ENCODE measurements at places on chromosomes 13 and 19.
A peak's percentile ranks its signal among the peaks of the same experiment; 100 is the strongest.

DNA sequence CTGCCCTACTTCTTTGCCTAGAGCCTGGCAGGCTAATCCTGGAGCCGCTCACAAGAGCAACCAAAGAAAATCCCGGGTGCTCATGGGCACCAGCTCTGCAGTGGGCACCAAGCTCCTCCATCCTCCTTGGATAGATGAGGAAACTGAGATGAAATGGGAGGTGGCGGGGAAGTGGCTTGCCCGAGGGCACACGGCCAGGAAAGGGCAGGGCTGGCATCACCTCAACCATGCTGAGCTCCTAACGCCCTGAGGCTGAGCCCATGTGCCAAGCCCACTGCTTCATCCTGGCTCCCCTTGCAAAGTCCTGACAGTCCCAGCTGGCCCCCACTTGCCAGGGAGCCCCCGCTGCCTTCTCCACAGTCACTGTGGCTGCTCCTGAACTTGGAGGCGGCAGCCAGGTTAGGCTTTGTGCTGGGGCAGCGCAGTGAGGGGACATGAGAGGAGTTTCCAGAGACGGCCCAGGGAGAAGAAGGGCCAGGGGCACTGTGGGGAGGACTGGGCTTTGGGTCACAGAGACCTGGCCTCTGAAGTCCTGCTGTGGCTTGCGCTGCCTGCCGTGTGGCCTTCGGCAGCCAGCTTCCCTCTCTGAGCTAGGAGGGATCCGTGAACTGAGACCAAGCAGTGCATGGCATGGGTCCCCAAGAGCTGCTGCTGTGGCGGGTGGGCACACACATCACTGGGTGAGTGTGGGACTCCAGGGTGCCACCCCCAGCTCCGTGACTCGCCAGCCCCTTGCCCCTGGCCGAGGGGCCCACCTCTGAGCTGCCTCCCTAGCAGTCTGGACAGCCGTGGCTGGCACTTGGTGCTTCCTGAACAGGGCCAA is 17.5 kb downstream of the TMED1 start:
- DNase-seq, result no peak

DNA sequence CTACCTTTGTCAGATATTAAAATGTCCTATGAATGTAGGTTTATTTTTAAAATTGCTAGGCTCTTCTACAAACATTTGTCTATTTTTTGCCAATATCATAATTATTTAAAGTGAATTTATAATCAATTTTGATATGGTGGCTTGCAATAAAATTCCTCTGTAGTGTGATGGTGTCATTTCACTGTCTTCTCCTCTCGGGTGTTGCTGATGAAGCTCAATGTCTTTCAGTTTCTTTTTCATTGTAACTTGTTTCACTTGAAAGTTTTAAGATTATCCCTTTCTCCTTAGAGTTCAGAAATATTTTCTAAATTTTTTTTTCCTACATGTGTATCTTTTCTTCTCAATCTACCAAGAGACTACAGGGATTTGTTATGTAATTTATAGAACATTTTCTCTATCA is 267.1 kb upstream of the EDNRB start:
- DNase-seq, result no peak

DNA sequence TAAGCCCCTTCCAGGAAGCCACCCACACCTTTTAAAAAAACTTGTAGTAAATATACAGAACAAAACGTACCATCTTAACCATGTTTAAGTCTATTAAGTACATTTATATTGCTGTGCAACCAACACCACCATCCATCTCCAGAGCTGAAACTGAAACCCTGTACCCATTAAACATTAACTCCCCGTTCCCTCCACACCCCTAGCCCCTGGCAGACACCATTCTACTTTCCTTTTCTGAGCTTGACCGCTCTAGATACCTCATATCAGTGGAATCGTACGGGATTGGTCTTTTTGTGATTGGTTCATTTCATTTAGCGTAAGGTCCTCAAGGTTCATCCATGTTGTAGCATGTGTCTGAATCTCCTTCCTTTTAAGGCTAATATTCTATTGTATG is 13.0 kb upstream of the SPATA13 start:
- DNase-seq, result no peak

GRCh38 chr13:89270736-89271135 is 1599.6 kb downstream of the SLITRK5 start:
- DNase-seq, result no peak

DNA sequence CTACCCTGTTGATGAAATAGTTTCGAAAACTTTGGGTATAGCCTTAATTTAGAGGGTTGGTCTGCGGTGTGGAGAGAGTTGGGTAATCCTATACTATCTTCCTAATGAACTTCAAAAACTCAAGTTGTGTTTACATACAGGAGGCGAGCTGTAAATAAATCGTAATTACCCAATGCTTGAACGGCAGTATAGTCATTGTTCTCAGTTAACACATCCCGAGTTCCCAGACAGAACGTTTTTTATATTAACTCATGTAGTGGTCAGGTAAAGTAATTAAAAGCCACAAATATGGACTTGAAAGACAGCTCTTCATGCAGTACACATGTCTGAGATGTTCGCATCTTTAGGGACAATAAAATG is 1.5 kb downstream of the PDS5B start:
- DNase-seq, result no peak

DNA sequence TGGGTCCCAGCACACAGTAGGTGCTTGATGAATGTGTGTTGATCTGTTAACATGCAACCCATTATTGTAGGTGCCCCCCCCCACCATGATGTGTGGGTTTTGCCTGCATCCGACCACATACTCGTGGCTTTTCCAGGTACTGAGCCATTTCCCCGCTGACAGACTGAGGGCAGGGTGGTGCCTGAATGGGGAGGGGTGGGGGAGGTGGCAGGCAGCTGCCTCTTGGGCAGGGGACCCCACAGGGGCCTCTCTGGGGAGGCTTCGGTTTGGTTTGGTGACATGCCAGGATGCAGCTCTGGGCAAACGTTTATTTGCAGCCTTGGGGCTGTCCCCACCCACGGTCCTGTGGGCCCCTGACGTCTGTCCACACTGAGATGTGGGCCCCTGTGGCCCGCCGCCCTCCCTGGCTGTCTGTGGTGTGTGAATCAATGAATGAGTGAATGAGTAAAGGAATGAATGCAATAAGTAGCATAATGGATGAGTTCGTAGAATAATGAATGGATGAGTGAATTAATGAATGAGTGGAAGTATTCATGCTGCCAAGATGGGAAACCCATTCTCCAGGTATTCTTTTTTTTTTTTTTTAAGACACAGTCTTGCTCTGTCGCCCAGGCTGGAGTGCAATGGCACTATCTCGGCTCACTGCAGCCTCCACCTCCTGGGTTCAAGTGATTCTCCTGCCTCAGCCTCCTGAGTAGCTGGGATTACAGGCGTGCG is 9.0 kb upstream of the JUND start:
- DNase-seq, result peak; percentile 86

GRCh38 chr13:65595916-65596315 is 1634.2 kb downstream of the PCDH9 start:
- DNase-seq, result no peak

GRCh38 chr13:30744056-30744680 is 8.8 kb downstream of the ALOX5AP start:
- peak; percentile 84 for DNase-seq

GRCh38 chr19:15187026-15188007 is 13.5 kb downstream of the NOTCH3 start:
- no peak for DNase-seq

- no peak for DNase-seq
Measured at GRCh38 chr19:52492994-52493470, 34.4 kb upstream of the ZNF808 start.

DNA sequence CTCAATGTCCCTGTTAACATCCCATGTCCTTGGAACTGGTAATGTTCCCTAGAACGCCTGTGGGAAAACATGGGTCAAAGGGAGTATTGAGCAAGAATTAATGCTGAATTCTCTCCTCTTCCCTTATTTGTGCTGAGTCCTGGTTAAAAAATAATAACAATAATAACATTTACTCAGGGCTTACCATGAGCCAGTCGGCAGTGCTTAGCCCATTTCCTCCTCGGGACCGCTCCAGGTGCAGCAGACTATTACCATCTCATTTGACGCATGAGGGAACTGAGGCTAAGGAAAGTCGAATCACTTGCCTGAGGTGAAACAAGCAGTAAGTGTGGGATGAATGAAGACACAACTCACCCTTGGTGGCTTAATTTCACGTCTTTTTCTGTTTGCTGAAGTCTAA is 33.6 kb upstream of the SLC15A1 start:
- no peak for DNase-seq

DNA sequence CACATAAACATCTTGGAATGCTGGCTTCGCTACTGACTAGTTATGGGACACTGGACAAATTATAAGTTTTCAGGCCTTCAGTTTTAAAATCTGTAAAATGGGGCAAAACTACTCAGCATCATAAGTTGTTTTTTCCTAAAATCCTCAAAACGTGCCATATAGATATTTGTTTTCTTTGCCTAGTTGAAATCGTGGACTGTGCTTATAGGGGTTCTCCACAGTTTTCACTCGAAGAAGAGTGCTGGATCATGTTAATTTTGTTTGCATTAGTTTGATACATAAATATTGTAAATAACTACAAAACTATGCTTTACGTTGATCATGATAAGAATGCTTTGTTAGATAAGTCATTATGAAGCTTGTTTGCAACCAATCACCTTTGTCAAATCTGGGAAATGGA is 313.4 kb downstream of the OXGR1 start:
- DNase-seq, result no peak

DNA sequence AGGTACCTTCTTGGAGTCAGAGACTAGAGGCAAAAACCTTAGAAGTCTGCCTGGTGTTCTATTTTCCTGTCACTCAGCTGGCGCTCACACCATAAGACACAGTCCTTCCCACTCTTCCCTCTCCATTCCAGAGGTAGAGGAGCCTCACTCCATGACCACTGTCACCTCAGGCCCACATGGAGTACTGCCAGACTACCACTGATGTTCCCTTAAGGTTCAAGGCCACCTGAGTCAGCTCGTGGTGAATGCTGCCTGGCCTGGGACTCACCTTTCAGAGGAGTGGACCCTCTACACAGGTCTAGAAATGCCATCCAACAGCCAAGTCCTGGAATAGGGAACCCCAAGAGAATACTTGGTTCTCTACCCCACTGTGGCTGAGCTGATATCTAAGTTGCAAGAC is 29.9 kb downstream of the RGCC start:
- no peak for DNase-seq

DNA sequence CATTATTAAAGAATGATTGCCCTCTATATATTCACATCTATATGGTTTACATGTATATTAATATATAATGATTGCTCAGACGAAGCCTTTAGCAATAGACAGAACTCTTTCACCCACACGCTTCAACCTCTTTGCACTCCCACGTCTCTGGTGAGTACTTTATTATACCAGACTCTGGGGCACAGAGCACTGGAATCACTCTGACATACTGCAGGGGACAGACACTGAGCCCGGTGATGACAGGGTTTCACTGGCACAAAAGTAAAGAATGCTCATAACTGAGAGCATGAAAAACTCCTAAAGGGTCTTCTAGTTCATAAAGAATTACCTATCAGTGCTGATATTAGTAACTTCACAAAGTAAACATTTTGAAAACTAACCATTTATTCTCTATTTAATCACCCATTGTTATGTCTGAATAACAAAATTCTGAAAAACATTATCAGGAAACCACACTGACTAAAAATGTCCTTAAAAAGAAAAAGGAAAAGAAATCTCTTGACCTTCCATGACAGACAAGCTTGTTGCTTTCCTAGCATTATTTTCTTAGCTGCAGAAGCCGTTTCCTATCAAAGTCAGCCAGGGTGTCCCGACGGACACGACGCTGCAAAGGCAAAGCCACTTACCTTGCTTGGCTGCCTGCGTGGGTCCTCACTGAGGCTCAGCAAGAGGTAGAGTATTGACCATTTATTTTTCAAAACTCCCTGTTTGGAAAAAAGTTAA is 29.1 kb downstream of the TUBGCP3 start:
- DNase-seq, result no peak

GRCh38 chr19:47063874-47064273 is 15.4 kb upstream of the TMEM160 start:
- DNase-seq, result no peak

DNA sequence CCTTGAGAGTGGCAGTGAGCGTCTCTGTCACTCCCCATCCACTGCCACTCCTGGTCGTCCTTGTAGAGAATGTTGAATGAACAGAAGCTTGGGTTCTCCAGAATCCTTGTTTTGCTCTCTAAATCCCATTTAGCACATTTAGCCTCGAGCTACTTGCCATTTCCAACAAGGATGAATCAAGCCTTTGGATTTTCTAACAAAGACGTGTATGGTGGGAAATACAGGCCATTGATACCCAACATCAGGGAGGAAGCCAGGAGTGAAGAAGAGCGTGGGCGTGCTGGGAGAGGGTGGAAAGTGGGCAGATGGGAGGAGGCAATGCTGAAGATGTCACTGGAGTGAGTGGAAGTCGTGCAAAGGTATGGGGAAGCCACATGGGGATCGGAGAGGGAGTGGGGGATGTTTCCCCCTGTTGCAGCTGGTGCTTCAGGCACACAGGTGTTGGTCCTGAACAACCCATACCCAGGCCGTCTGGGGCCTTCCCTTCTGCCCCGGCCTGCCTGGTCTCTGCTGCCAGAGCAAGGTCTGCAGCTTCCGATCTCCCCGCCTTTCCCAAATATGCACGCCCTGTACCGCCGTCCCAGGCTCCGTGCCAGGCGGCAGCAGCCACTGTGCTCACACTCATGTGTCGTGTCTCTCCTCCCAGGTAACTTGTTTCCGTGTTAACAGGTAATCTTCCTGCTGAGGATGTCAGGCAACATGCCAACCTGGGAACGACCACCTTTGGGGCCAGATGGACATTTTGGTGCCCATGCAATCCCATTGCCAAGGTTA is 48.7 kb downstream of the ZIC5 start:
- no peak for DNase-seq

GRCh38 chr19:15471639-15472101 is 7.3 kb upstream of the RASAL3 start:
- DNase-seq, result no peak

- no peak for DNase-seq
Measured at GRCh38 chr13:110394371-110394841, 87.3 kb downstream of the COL4A2 start.

DNA sequence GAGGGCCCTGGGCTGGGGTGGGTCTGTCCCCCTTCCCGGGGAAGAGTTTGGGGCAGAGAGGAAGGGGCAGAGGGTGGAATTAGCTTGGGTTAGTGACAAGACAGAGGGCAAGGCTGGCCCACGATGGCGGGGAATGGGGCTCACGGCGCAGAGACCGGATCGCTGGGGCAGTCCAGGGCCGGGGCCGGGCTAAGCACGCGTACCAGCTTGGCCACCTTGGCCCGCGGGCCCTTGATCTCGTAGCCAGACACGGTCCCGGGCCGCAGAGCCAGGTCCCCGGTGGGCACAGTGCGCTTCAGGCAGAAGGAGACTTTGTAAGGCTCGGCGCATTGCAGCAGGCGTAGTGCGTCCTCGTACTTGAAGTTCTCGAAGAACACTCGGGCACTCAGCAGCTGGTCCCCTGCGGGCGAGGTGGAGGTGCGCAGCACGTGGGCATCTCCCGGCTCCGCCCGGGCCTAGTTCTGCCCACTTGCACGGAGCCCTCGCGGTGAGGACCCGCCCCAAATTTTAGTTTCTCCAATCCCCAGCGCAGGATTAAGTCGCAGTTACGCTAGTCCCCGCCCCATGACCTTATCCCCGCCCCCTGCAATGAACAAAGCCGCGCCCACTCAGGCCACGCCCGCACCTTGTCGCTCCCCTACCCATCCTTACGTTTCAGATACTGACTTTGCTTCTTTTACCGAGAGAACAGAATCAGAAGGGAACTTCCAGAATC is 8.6 kb upstream of the HIPK4 start:
- DNase-seq, result peak; percentile 11
